Omental fat pad (tissue), 4 donors: ENCODE measurements at places on chromosomes 5 and 9. TPM values are rescaled to one million over a fixed set of nuclear protein-coding genes. Genes with fewer than 3 reads are reported as not detected.
A peak's percentile ranks its signal among the peaks of the same experiment; 100 is the strongest.

DNA sequence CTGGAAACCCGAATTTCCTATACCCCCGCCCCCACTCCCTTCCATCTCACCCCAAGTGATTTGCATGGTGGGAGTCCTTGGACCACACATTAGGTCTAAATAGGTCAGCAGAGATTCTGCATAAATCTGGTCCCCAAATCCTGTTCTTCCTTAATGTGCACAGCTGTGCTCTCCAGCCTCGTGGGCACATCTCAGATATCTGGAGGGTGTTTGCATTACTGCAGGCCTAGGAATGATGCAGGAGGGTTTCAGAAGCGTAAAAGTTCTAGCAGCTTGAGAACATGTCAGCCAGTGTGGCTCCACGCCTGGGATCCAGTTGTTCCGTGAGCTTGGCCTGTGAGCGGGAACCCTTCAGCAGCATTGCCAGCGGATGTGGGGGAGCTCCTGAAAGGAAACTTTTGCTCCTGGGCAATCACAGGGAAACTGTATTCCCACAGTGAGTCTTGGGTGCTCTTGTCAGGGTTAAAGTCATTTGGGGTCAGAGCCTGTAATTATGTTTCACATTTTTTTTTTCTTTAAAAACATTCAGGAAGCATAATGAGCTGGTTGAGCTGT lies 12.9 kb downstream of the ARHGAP26 start:
- no peak for DNase-seq

Gene BHMT2
- total RNA-seq = 23.6 TPM

DNA sequence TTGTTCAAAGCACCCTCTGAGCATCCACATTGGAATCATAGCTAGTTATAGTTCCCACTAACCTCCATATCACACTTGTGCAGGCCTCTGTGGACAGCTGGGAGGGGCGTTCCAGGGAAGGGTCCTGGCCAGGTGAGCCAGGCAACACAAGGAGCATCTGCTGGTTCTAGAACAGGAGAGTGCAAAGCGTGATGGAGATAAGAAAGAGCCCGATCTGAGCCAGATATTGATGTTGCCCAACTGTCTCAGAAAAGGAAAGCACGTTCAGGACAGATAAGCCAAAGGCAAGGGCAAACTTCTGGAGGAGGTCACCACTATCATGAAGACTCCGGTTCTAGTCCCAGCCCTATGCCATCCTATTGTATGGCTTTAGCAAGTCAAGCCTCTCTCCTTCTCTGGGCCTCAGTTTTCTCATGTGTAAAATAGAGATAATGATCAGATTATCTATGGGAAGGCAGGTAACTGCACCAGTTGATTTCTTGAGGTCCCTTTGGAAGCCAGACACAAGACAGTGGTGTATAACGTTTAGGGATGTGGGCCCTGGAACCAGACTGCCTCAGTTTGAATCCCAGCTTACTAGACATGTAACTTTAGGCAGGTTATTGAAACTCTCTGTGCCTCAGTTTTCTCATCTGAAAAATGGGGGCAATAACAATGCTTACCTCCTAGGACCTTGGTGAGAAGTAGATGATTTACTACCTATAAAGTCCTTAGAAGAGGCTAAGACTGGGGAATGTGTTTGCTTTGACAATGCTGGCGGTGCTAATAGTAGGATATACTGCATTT lies 19.8 kb downstream of the GABBR2 start:
- DNase-seq = no peak

DNA sequence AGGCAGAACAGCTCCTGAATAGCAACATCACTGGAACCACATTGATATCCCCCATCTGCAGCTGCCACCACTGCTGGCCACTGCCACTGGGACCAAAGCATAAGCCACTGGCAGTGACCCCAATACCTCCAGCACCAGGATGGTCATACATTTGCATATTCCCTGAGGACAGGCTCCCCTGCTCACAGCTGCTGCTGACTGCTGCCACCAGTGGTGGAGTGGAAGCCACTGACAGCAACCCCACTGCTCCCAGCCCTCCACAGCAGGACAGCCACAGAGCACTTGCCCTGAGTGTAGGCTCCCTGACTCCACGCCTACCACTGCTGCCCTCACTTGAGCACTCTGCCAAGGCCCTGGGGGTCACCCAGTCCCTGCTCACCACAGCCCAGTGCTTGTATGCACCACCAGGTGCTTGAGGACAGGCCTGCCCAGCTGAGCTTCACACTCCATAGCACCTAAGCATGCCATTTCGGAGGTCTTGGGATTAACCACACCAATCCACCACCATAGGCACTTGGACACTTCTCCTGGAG lies 327.4 kb upstream of the RPS23 start:
- DNase-seq = no peak

DNA sequence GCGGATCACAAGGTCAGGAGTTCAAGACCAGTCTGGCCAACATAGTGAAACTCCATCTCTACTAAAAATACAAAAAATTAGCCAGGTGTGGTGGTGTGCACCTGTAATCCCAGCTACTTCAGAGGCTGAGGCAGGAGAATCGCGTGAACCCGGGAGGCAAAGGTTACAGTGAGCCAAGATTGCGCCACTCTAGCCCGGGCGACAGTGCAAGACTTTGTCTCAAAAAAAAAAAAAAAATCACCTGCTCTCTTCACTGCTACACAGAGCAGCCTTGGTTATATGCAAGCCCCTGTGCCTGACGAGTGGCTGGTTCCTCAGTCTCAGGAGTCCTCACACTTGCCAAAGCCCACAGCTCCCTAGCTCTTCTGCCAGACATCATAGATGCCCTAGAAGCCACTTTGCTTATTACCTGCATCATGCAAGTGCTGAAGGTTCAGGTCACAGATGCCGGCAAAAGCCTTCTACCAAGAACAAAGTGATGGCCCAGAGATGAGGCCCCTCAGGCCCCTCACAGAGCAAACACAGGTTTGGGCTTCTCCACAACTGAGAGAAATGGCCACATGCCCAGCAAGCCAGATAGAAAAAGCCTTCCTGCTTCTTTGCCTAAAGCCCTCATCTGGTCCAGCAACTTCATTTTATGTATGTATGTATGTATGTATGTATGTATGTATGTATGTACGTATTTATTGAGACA lies 176.4 kb downstream of the AUH start:
- no peak for DNase-seq

- no peak for DNase-seq
Measured at GRCh38 chr9:86163503-86163902, 64.1 kb upstream of the GOLM1 start.

DNA sequence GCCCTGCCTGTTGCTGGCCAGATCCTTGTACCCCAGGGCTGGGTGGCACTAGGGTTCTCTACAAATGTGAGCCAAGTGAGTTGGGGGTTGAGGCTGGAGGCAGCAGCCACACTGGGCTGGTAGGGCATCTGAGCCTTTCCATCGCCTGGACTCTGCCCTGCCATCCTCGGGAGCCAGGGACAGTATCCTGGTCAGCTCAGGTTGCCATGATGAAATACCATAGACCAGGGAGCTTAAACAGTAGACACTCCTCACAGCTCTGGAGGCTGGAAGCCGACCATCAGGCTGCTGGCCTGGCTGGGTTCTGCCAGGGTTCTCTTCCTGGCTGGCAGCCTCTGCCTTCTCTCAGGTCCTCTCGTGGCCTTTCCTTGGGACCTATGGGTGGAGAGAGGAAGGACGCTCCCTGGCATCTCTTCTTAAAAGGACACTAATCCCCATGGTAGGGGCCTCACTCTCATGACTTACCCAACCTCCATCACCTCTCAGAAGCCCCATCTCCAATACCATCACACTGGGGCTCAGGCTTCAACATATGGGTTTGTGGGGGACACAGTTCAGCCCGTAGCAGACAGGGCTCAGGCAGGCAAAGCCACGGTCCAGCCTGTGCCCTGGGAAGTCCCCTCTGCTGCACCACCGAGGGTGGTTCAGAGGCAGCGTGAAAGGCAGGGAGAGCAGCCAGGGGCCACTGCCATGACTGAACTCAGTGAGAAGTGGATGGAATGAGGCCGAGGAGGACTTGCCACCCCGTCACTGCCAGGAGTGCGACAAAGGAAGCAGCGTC lies 50.1 kb downstream of the HMCN2 start:
- no peak for DNase-seq

DNA sequence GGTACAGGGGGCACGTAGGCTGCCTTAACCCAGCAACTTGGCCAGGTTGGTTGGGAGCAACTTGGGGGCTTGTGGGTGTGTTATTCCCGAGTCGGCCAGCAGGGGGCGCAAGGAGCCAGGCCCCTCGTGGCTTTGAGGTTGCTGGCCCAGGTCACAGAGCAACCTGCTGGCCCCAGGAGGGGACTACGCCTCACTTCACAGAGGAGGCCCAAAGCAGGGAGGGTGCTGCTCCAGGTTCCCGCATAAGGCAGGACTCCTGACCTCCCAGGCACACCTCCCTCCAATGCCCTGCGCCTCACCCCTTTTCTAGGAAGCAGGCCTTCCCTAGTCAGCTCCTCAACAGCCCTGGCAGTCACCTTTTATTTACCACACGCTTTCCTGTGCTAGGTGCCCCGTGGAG lies 18.1 kb downstream of the KYAT1 start:
- DNase-seq = peak; percentile 63

Gene IRX4
- total RNA-seq = not detected

Gene PPIP5K2
- total RNA-seq = 30.1 TPM

- DNase-seq = no peak
Measured at GRCh38 chr9:133637451-133638055, 1.4 kb downstream of the DBH start.

Gene PCDHA8
- 0.79 TPM for total RNA-seq

DNA sequence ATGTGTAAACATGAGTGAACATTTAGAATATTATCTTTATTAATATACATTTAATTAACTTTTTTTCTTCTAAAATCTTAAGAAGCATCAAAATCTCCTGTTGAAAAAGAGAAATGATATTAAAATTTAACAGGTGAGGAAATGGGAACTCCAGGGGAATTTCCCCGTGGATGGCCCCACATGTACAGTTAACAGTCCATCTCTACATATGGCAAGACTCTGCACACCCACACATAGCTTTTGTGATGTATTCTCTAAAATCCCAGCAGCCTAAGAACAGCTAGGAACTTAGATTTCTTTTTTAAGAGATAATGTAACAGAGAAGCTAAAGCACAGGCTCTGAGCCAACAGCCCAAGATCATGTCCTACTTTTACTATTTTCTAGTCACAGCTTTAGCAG lies 556.3 kb upstream of the RGMB start:
- DNase-seq = no peak

GRCh38 chr5:5309645-5310044 lies 112.8 kb upstream of the ICE1 start:
- DNase-seq = no peak

DNA sequence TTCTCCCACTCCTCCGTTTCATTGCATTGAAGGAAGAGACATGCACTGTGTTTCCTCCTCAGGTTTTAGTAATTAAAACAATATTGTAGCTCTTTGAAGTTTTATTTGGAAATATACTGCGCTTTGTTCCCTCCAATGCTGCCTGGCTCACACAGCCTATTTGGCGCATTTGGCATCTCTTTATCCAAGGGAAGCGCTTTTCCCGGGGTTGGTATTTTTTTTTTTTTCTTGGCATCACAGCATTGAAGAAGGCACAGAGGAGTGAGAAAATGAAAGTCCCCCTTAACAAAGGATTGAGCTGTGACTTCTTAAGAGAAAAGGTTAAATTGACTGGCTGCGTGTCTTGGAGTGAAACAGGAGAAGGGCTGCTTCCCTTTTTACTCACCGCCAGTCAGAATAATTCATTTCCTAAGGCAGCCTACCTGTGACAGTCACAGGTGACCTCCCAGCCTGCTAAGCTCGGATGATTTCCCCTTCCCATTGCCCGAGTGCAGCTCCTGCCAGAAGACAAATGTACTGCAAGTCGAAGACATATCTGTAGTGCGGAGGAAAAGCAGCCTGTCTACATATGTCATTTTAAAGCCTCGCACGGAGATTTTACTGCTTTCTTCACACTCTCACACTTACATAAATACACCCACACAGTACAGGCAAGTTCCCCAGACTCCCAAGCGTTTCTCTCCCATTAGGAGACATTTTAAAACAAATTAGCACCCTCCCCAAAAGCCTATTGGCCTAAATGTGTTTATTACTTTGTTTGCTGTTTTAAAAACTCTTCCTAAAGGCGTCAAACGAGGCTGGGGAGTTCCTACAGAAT lies 665.5 kb upstream of the ZNF608 start:
- no peak for DNase-seq

GRCh38 chr9:81207651-81208050 lies 481.7 kb downstream of the TLE1 start:
- no peak for DNase-seq
